Activated CD4-positive, alpha-beta T cell treated with anti-CD3 and anti-CD28 coated beads, Interleukin-2, amount 50 U/mL, for 24 hours (primary cell): ENCODE measurements at places on chromosomes 2 and 18.

- no peak for DNase-seq
Observed at GRCh38 chr2:119015845-119016244, 73.9 kb downstream of the MARCO start.

GRCh38 chr2:44789971-44790721, 151.4 kb upstream of the SIX3 start:
- no peak for DNase-seq

DNA sequence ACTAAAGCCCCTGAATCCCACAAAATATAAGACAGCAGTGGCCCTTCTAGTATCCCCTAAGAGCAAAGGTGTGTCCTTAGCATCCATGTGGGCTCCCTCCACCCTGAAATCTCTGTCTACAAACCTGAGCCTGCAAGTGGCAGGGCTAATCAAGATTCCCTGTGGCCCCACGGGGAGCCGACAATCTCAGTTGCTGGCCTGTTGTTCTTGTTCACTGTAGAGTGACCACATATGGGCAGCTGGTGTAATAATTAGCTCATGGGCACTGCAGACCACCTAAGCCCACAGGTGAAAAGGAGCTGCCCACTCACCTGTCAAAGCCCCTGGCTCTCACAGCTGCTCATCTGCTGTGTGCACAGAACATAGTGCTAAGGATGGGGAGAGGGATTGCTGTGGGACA, 102.3 kb downstream of the MRO start:
- DNase-seq = no peak

GRCh38 chr2:113257516-113258264, 21.0 kb downstream of the PAX8 start:
- DNase-seq = no peak

DNA sequence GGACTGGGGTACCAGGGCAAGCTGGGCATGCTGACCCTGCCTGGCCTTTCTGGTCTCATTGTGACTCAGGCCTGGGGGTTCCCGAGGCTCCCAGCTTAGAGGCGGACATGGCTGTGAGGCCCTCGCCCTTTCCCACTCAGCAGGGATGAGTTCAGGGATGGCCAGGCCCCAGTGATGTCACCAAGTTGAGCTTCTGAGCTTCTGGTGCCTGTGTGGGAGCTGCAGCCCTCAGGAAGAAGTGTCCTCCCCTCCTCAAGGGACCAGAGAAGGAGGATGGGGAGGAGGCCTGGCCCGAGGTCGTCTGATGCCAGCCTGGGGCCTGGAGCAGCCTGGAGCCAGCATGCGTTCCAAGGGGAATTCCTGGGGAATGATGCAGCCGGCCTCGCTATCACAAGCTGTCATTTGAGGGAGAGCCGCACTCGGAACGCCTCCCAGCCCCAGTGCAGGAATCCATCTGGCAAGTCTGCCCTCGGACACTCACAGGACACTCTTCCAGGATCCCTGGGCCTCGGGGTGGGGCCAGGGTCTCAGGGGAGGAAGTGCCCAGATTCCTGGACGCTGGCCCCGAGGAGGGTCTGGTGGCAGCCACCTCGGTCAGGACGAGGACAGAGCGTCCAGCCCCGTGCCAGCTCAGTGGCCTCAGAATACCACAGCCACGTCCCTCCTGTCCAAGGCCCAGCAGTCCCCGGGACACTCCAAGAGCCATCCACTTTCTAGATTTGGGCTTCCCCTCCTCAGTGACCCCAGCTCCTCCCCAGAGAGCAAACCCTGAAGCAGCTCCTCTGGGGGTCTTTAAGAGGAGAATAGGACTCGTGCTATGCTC, 61.2 kb upstream of the GPC1 start:
- DNase-seq = no peak

DNA sequence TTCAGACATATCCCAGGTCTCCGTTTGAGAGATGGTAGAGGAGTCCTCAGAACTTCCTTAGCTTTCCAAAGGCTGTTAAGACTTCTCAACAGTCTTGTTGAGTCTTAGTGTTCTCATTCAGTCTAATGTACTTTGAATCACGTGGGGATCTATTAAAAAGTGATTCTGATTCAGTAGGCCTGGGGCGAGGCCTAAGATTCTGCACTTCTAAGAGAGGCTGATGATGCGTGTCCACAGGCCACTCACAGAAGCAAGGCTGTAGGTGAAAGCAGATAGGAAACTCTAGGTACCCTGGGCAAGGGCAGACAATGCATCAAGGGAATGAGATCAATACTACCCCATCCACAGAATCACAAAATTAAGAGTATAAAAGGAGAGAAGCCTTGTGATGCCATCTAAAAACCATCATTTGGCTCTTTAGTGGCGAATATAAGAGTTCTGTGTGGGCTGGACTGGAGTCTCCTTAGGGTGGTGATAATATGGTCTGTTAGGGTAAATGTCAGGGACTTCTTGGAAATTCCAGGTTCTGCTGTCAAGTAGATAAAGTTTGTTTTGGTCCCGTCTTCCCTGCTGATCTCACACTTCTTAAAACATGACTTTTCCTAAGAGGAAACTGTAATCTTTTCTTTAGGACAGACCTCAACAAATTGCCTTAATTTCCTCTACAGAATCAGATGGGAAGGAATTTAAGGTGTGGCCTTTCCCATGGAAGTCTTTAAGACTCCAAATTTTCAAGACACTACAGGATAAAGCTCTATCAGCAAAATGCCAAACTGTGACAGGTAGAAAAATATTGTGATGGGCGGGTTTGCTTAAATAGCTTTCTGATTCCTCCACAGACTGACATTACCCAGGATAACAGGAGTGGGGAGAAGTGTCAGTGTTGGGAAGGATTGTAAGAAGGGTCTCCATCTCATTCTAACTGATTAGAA, 45.7 kb upstream of the NEMP2 start:
- DNase-seq = no peak

- no peak for DNase-seq
Observed at GRCh38 chr2:85989288-85989865, 100.6 kb upstream of the ST3GAL5 start.

DNA sequence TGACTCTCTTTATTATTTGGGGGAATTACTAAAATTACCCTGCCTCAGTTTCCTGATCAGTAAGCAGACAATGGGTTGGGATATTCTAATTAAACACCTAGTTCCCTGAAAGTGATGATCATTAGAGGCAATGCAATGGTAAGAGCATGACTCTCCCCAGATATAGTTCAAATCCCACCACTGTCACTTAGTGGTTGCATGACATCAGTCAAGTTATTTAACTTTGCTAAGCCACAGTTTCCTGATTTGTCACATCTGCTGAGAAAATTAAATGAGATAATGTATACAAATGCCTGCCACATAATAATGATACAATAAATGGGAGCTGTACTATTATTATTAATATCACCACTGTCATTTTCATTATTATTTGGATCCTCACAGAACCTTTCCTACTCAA, 29.9 kb downstream of the ZEB2 start:
- no peak for DNase-seq

DNA sequence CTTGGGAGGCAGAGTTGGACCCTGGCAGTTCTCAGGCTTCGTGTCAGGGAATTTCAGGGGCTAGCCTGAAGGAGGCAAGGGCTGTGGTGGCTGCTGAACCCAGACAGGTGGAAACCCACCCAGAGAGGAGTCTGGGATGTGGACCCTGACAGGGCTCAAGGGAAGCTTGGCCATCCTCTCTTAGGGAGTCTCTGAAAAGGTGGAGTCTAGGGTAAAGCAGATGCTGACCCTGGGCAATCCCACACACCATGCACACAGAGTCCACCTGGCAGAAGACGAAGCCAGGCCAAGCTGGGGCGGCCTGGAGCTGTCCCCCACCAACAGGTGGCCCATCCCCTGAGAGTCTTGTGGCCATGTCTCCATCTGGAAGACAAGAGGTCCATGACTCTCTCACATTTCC, 41.2 kb upstream of the TEX51 start:
- no peak for DNase-seq
